ENCODE measurements at places on chromosomes 16 and 17. TPM values are rescaled to one million over a fixed set of nuclear protein-coding genes. Genes with fewer than 3 reads are reported as not detected.

The EPX gene
- not detected for total RNA-seq

The ARHGDIG gene
- not detected for total RNA-seq

The ANKRD40CL gene
- not detected for total RNA-seq

The CCL4 gene
- total RNA-seq, result not detected

The HBA1 gene
- total RNA-seq, result 2.2 TPM

The PRSS33 gene
- total RNA-seq, result not detected

The C1QL1 gene
- 0.96 TPM for total RNA-seq

The SHISA9 gene
- total RNA-seq, result 8.0 TPM

The CLEC10A gene
- not detected for total RNA-seq

The OR3A3 gene
- not detected for total RNA-seq

The METTL23 gene
- total RNA-seq, result 37.1 TPM

The PABPN1L gene
- not detected for total RNA-seq

The EPOP gene
- 3.6 TPM for total RNA-seq

The TNFRSF17 gene
- total RNA-seq, result not detected

The PMFBP1 gene
- total RNA-seq, result 1.4 TPM

The SBK1 gene
- total RNA-seq, result 0.14 TPM

The GJD3 gene
- not detected for total RNA-seq

The ADORA2B gene
- 26.0 TPM for total RNA-seq
